ENCODE measurements at places on chromosomes 7 and 10.

DNA sequence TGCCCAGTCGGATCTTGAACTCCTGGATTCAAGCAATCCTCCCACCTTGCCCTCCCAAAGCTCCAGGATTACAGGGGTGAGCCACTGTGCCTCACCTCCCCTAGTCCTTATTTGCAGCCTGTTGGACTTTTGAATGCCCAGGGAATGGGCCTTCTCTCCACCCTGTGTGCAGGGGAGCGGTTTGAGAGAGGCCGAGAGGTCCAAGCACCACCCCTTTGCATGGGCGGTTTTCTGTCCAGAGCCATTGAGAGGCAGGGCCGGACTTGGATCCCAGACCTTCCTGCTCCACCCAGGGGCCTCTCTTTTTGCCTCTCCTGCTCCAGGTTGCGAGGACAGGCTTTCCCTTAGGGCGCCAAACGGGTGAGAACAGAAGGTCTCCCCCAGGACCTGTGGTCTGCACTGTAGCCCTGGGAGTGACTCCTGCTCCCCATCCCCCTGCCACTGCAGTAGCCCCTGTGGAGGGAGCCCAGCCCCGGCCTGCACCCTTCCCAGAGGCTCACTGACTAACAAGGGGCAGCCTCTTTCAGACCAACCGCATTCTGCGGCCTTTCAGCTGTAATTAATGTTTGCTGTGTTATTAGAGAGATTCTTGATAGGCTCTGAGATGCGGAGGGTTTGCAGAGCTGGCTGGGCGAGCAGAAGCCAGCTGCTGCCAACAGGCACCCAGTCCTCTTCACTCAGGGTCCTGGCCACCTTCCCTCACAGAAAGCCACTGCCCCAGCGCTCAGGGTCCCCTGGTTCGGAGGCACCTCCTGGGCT, 57.9 kb downstream of the ELFN1 start:
- no peak for DNase-seq

GRCh38 chr7:70870349-70870748, 261.6 kb upstream of the GALNT17 start:
- no peak for DNase-seq

DNA sequence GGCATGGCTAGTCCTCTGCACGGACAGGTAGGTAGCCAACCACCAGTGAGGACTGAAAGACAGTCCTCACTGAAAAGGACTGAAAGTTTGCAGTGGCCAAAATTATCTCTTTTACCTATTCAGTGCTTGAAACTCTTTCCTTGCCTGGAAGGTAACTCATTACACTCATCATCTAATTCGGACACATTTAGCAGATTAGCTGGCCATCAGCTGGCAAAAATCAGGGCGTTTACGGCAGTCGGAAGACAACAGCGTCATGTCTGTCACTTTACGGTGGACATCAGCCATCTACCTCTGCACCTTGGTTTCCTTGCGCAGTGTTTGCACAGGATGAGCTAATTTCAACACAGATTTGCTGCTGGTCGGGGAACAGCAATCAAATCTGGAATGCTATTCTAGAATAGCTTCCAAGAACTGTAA, 740 bp downstream of the ANXA7 start:
- DNase-seq, result no peak

- DNase-seq, result peak; percentile 97
Observed at GRCh38 chr10:110919349-110919931, at the start of gene SHOC2. TSS of gene SHOC2 (plus strand) at chr10:110919604. CDS start at chr10:110964359, 44,755 bp downstream.

- no peak for DNase-seq
Observed at GRCh38 chr10:132433671-132434340, 36.8 kb downstream of the PWWP2B start.

- no peak for DNase-seq
Observed at GRCh38 chr10:110600487-110601101, 33.1 kb downstream of the SMC3 start.

DNA sequence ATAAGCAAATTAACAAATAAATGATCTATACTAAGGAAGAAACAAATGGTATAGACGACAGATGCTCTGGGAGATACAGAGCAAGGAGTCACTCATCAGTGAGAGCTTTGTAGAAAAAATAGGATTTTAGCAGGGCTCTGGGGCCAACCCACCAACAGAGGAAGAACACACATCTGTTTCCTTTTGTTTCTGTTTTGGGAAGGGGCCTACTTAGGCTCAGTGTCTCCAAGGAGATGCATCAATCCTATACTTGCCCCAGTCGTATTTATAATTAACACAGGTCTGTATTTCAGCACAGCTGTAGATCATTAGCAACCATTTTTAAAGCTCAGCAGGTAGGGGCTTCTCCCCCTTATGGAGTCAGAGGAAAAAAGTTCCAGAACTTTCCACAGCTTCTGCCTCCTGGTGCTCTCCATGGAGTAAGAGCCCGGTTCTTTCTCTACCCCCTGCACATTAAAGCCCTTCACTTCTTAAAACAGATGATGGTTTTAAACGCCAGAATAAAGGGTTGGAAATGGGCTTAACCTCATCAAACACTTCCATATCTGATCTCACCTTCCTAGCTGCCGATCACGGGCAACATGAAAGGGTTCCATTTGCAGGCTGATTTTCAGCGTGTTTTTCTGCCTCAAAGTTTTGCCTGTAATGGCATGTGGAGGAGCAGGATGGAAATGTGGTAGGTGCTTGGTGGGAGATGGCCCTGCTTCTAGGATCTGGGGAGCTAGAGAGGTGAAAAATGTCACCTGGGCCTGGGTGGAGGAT, 291.7 kb downstream of the TCF7L2 start:
- DNase-seq, result no peak

GRCh38 chr10:129883626-129884397, 80.3 kb downstream of the EBF3 start:
- no peak for DNase-seq

- DNase-seq, result no peak
Observed at GRCh38 chr7:152751449-152752141, 8.0 kb upstream of the ACTR3B start.

- DNase-seq, result no peak
Observed at GRCh38 chr10:125848371-125848770, 25.0 kb downstream of the BCCIP start.

DNA sequence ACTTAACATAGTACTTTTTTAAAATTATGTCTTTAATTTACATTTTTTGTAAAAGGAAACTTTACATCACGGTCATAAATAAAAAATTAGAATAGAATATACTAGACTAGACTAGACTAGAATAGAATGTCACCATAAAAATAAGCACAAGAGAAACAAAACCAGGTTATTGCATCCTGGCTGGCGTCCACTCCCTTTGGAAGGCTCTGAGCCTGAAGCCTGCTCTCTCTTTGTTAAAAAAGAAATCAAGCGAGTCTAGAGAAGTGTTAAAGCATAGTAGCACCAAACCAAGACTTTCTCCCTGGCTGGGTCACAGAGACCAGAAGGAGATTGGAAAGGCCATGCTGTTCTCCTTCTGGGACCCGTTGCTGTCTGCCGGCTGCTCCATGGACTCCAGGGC, 104.6 kb downstream of the C10orf105 start:
- DNase-seq, result no peak

DNA sequence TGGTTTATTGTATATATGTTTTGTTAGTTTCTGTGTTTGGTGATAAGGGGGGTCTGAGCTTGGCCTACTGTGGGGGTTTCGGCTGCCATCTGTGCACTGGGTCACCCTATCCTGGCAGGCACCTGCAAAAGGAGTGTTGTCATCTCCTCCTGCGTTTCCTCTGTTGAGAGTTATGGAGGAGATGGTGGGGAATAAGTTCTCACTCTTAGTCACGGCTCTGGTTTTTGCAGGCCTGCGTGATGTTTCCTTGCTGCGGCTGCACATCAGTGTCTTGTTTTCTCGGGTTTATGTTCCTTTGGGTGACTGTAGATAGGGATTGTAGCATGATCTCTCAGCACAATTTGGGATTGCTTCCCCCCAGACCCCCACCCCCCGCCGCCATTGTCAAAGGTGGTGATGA, 36.8 kb downstream of the CCM2 start:
- DNase-seq, result no peak

DNA sequence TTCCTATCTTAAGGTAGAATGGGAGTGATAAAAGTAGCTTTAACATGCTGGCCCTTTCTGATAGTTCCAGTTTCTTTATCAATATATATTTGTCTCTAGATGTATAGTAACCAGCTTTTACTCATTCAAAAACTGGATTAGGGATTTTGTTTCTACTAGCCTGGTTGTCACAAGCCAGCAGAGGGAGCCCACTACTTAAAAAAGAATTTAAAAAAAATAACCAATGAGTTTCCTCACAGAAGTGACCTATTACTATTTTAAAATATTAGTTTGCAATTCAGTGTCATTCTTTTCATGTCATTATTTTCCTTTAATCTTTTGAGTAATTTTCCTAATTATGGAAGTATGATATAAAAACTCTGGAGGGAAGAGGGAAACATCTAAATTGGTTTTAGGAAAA, 142.1 kb downstream of the PHTF2 start:
- no peak for DNase-seq

DNA sequence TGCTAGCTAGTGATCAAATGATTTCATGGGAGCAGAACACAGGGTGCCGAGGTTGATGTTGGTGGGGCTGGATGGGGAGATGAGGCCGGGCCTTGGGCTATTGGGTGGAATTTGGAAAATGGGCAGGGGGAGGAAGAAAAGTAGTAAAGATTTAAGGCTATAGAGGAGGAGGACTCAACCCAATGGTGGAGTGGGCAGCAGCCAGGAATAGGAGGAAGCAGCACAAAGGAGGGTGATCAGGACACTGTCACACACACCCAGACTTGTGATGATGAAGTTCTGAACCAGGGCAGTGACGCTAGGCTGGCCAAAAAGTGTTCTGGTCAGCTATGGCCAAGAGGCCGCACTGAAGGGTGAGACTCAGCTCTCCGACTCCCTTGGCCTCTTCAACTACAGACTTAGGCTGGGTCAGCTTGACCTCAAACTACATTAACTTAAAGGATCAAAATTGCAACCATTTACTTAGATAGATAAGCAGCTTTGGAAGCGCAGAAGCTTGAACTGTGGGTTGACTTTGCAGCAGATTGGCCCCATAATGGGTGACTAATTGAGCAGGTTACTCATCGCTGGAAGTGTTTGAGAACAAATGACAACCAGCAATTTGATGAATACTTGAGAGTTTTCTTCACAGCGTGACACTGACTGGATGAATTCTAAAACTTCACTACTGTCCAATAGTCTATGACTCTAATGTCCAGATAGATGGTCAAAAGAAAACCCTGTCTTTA, 29.4 kb upstream of the GPR26 start:
- DNase-seq, result no peak

- no peak for DNase-seq
Observed at GRCh38 chr10:88835910-88836221, 15.8 kb downstream of the ANKRD22 start.

DNA sequence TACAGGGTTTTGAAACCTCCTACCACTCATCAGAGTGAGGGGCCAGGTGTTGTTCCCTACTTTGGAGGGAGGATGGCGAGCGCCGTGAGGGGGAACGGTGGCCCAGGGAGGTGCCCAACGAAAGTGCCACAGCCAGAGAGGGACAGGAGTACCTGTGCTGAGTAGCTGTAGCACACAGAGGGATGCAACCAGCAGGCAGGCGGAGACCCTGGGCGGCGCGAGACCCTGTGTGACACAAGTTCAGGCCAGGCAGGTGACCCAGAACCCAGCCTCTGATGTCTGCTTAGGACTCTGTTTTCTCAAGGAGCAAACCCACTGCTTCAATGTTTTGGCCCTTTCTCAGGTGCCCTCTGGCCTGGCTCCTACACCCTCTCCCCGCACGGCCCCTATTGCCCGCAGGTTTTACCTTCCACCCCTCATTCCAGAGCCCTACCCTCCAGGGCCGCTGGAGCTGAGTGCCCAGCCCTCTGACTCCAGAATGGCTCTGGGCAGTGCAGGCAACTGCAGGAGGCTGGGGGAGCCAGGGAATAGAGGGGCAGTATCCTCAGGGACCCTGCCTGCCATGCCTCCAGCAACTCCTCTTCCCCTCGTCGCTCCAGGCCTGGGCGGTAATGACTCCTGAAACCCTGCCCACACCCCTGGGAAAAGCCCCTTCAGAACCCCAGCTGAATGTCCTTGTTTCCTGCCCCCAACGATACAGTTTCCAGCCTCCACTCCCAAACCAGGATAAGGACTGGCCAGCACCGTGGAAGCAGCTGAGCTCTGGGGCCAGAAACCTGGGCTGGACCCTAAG, 164.1 kb upstream of the RHEB start:
- no peak for DNase-seq

- DNase-seq, result no peak
Observed at GRCh38 chr10:29124864-29125263, 164.0 kb upstream of the LYZL1 start.

GRCh38 chr7:50558294-50559053, 6.7 kb downstream of the DDC start:
- DNase-seq, result no peak

DNA sequence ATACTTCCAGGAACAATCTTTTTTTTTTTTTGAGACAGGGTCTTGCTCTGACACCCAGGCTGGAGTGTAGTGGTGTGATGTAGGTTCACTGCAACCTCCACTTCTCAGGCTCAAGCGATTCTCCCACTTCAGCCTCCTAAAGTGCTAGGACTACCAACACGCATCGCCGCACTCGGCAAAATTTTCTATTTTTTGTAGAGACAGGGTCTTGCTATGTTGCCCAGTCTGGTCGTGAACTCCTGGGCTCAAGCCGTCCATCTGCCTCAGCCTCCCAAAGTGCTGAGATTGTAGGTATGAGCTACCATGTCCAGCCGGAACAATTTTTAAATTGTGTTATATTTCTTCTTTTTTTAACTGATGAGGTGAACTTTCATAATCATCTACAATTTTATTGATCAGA, 2.1 kb downstream of the ZNF511 start:
- no peak for DNase-seq

- no peak for DNase-seq
Observed at GRCh38 chr7:140082770-140083169, 20.0 kb upstream of the PARP12 start.

DNA sequence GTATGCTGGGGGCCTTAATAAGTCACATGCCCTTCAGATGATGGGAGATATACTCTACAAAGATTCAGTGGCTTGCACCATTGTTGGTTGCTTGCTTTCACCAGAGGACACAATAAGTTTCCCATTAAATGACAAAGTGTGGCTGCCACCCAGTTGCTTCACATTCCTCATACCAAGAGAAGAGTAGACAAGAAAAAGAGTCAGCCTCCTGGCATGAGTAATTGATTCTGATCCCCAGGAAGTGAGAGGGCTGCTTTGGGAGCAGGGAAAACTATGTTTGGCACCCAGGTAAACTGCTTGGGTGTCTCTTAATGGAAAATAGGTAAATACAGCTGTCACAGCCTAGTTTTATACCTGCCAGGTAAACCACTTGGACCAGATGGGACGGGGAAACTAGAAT, 66.7 kb upstream of the IL6 start:
- DNase-seq, result no peak

GRCh38 chr10:120421250-120421649, 35.8 kb upstream of the PLPP4 start:
- DNase-seq, result no peak

- DNase-seq, result no peak
Observed at GRCh38 chr10:117734731-117735405, 192.3 kb downstream of the EMX2 start.

Data from stimulated activated CD4-positive, alpha-beta T cell treated with anti-CD3 and anti-CD28 coated beads, Interleukin-15, amount 100 ng/mL, for 1 hour (primary cell).